Progenitor cell of endocrine pancreas (in vitro differentiated cells): ENCODE measurements at places on chromosomes 16 and 17. TPM values are rescaled to one million over a fixed set of nuclear protein-coding genes. Genes with fewer than 3 reads are reported as not detected.

DNA sequence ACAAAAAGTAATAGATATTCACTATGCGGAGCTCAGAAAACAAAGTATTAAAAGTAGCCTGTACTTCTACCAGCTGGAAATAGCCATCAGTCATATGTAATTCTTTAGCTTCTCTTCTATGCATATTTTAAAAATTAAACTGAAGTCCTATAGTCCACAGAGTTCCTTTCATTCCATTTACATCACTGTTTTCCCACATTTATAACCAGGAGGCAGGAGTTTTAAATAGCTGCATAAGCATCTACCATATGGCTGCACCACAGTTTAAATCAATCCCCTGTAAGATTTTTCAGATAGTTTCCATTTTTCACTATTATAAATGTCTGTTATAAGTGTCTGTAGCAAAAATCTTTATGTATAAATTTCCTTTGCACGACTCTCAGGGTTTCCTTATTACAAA lies 45.1 kb downstream of the ZFHX3 start:
- H3K36me3 ChIP-seq: peaks cover 18% of the 10 kb centered on the region
- H3K4me3 ChIP-seq: no peak overlapping the region
- no peak for DNase-seq
- no peak overlapping the region for H3K27ac ChIP-seq
- H3K27me3 ChIP-seq: no peaks in the 10 kb centered on the region

DNA sequence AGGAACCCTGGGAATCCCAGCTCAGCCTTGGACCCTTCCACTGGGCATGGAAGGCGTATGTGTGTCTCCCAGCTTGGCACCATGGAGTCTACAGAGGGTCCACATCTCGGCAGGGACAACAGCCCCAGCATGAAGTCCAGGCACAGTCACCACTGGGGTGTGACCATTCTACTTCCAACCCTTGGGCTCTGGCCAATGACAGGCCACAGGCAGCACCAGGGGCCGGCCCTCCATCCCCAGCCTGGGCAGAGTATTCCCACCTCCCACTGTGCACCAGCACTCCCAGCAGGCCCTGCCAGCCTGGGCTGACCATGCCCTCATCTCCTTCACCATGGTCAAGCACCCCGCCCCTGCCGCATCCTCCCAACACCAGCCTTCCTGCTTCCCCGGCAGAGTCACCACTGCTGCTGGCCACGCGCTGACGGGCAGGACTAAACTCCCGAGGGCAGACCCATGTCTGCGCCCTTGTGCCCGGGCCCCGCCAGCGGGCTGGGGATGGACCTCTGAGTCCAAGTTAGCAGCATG lies 9.5 kb upstream of the PPP1R27 start:
- H3K27ac ChIP-seq: peak overlapping the region; percentile 19
- DNase-seq: no peak
- no peak overlapping the region for H3K4me3 ChIP-seq
- H3K4me1 ChIP-seq: no peaks in the 10 kb centered on the region
- peaks cover 12% of the 10 kb centered on the region for H3K36me3 ChIP-seq
- H3K27me3 ChIP-seq: no peaks in the 10 kb centered on the region

GRCh38 chr17:67183531-67183930 lies 61.5 kb downstream of the HELZ start:
- H3K36me3 ChIP-seq: peaks cover 13% of the 10 kb centered on the region
- H3K4me3 ChIP-seq: no peak overlapping the region
- no peaks in the 10 kb centered on the region for H3K27me3 ChIP-seq
- DNase-seq: no peak

DNA sequence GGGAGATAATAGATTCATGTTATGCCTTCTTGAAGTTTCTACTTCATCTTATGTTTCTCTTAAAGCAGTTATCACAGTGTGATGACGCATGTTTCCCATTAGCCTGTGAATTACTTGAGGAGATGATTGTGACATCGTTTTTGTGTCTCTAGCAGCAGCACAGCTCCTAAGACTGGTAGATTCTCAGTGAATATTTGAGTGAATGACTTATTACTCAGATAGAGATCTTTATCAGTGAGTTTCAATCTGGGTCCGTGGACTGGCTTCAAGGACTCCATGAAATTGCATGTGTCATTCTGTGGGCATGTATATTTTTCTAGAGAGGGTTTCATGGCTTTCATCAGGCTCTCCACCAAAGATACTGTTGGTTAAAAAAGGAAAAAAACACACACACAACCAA lies 29.9 kb downstream of the YPEL2 start:
- peaks cover 73% of the 10 kb centered on the region for H3K4me1 ChIP-seq
- DNase-seq: no peak
- H3K27me3 ChIP-seq: no peaks in the 10 kb centered on the region
- peak overlapping the region; percentile 96 for H3K27ac ChIP-seq
- peaks cover 25% of the 10 kb centered on the region for H3K36me3 ChIP-seq

- peak; percentile 30 for DNase-seq
- no peaks in the 10 kb centered on the region for H3K4me1 ChIP-seq
- peaks cover 3% of the 10 kb centered on the region for H3K27me3 ChIP-seq
- no peak overlapping the region for H3K27ac ChIP-seq
- no peak overlapping the region for H3K4me3 ChIP-seq
Measured at GRCh38 chr17:42937712-42938596, 26.3 kb downstream of the AARSD1 start.

MSL1 gene
- 137 and 143 TPM in 2 replicates for total RNA-seq

KCNAB3 gene
- total RNA-seq: 6.0 and 6.4 TPM in 2 replicates

KLHL10 gene
- total RNA-seq: not detected in 2 replicates

EME1 gene
- 10.1 and 15.0 TPM in 2 replicates for total RNA-seq

GRCh38 chr16:77692612-77693011 lies 29.7 kb upstream of the NUDT7 start:
- DNase-seq: no peak
- no peak overlapping the region for H3K4me3 ChIP-seq
- no peaks in the 10 kb centered on the region for H3K36me3 ChIP-seq

DNA sequence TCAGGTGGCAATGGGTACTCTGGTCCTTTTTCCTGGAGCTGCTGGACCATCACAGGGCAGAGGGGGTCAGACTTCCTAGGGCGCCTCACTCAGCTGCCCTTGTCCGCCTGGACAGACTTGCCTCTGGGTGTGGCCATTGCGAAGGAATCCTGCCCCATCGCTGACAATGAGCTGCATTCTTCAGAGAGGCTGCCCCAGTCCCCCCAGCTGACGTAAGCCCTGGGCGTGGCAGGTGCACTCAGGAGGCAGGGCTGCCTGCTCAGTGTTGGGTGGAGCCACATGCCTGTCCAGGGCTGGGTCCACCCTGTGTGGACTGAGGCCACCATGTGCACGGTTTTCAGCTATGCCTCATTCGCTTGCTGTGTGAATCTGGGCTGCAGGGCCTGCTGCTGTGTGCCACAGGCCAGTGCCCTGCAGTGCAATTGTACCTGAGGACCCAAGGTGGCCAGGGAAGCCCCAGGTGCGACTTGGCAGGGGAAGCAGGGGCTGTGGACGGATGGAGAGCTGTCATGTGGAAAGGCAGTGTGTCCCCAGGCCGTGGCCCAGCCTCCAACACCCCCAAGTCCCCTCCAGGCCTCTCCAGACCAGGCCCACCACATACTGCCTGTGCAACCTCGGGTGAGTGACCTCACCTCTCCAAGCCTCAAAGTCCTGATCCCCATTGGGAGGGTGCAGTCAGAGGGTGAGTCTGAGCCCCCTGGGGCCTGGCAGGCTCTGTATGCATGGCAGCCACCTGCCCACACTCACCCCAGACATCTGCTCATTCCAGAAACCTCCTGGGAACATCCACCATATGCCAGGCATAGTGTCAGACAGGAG lies 14.0 kb upstream of the MPRIP start:
- no peaks in the 10 kb centered on the region for H3K36me3 ChIP-seq
- peaks cover 20% of the 10 kb centered on the region for H3K4me1 ChIP-seq
- DNase-seq: peak; percentile 56
- H3K27ac ChIP-seq: peak overlapping the region; percentile 86
- H3K4me3 ChIP-seq: no peak overlapping the region
- no peaks in the 10 kb centered on the region for H3K27me3 ChIP-seq

- DNase-seq: no peak
- H3K27ac ChIP-seq: peak overlapping the region; percentile 97
- H3K4me3 ChIP-seq: peak overlapping the region; percentile 89
- peaks cover 15% of the 10 kb centered on the region for H3K4me1 ChIP-seq
Measured at GRCh38 chr16:89216315-89217137, 977 bp upstream of the ZNF778 start.

DNA sequence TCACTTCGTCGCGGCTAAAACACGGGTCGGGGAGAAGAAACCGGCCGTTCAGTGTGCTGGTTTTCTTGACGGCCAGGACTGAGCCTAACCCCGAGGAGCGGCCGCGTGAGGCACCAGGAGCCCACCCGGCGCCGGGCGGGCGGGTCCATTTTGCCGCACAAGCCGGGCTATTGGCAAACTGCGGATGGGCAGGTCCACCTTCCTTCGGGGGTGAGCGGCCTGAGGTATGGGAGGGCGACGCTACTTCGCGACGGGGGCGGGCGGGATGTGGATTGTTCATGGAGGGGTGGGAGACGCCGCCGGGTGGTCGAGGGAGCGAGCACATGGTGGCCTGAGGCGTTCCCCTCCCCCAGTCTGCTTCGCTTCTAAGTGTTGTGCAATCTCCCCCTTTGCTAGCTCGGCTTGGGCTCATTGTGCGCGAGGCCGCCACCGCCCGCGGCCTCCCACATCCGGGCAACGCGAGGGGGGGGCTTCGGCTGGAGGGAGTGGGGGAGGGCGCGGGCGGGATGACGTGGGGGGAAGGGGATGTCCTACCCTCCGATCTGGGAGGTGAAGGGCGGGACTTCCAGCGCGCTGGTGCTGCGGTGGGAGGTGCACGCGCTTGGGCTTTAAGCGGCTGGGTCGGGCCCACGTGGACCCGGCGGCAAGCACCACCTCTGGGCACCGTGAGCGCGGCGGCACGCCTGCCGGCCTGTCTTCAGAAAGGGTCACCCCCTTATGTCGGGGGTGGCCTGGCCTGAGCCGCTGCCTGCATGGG lies 5.9 kb upstream of the CD68 start:
- H3K4me3 ChIP-seq: peak overlapping the region; percentile 98
- H3K36me3 ChIP-seq: peaks cover 46% of the 10 kb centered on the region
- peak; percentile 73 for DNase-seq
- H3K4me1 ChIP-seq: peaks cover 24% of the 10 kb centered on the region
- H3K27me3 ChIP-seq: no peaks in the 10 kb centered on the region
